ENCODE measurements at places on chromosomes 6 and 20. TPM values are rescaled to one million over a fixed set of nuclear protein-coding genes. Genes with fewer than 3 reads are reported as not detected.

Gene PRR18
- not detected for total RNA-seq

Gene HELZ2
- total RNA-seq = 47.7 TPM

Gene GCLC
- total RNA-seq = 37.4 TPM

Gene CST7
- total RNA-seq = 78.4 TPM

Gene DEFB124
- total RNA-seq = not detected

Gene ARHGAP40
- total RNA-seq = not detected

Gene PTK6
- total RNA-seq = 1.2 TPM

Gene PPP1R3G
- total RNA-seq = not detected

Gene F13A1
- total RNA-seq = not detected

Gene ADGRF5
- total RNA-seq = not detected

Data from T-helper 2 cell treated with Interferon-gamma antibody and Interleukin-4, amounts not matched to agents 100 ng/mL and 5 ng/mL, for 36 hours (primary cell).